ENCODE measurements at places on chromosomes 16 and 17.

GRCh38 chr17:34579979-34580684 lies 750 bp downstream of the TMEM132E start:
- no peak for DNase-seq

GRCh38 chr16:84606081-84606875 lies 11.6 kb downstream of the COTL1 start:
- DNase-seq, result no peak

GRCh38 chr17:2244545-2245525 lies 58.8 kb downstream of the SMG6 start:
- DNase-seq, result no peak

- no peak for DNase-seq
These were observed 46.4 kb downstream of the SLC47A1 start for GRCh38 chr17:19579867-19580565.

GRCh38 chr17:83186226-83186625 lies 106.8 kb downstream of the METRNL start:
- no peak for DNase-seq

DNA sequence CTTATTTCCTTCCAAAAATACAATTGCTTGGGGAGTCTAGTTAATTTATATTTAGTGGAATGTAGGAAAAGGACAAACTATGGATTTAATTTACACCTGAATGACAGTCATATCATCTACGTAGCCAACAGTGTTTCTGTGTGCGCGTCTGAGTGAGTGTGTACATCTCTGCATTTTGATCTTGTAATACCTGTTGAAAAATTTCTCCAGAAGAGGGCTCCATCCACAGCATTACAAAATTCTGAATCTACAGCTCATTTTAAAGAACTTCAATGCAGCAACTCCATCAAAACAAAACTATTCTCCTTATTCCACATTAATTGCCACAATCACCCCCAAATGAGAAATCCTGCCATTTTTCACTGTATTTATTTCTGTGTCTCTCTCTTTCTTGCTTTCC lies 3.9 kb downstream of the CDH13 start:
- no peak for DNase-seq

DNA sequence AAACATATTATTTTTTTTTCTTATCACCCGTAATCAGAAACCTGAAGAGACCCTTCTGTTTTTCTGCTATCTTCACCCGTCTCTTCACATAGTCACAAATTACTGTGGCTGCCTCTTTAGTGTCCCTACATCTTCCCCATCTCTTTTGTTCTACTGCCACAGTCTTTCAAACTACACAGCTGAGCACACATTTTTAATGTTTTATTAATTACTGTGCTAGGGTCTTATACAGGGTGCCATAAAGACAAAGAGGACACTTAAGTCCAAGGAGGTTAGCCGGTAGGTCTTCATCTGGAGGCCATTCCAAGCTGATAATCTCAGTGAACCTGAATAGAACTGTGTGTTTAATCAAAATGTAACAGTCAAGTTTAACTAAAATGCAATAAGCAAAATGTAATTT lies 20.7 kb downstream of the CNTNAP4 start:
- DNase-seq, result no peak

DNA sequence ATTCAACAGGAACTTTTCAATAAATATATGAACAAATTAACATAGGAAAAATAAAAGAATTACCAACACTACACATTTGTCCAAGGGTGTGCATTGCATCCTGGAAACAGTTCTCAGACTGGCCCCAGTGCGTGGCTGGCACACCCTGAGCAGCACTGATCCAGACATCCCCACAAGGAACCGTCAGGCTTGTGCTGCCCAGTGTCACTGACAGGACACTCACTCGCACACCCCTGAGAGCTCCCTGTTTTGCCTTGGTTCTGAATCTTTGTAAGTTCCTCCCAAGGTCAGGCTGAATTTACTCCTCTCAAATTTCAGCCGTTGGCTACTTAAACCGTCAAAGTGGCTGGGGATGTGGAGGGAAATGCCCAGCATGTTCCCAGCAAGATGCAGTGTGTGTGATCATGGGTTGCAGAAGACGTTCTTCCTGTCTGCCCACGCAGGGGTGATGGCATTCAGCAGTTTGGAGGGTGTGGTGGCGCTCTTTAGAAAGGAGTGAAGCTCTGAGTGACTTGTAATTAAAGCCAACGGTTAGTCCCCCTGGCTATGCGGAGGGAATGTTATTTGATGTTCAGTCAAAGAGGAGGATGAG lies 1.7 kb downstream of the MT2A start:
- no peak for DNase-seq

GRCh38 chr16:68833251-68833650 lies 10.1 kb upstream of the TANGO6 start:
- DNase-seq, result no peak

- DNase-seq, result no peak
These were observed 45.8 kb upstream of the ZNF423 start for GRCh38 chr16:49901711-49902110.

DNA sequence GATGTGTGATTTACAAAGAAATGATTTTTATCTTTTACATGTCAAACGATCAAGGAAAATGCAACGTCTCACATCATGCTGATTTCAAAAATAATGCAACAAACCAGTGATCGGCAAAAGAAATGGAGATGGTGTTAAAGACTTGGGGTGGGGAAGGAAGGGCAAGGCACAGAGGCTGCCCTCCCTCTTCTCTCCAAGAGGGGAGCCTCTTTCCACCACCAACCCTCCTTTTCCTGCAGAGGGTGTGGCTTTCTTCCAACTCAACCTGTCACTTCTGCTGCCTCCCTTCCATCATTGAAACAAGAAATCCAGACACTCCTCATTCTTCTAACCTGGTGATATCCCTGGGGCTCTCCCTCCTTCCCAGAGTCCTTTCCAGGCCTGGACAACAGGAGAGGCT lies 320.8 kb downstream of the SLC39A11 start:
- DNase-seq, result no peak

- DNase-seq, result no peak
These were observed 604.7 kb upstream of the SALL1 start for GRCh38 chr16:51755577-51756355.

GRCh38 chr17:2894782-2895181 lies 98.5 kb downstream of the RAP1GAP2 start:
- no peak for DNase-seq

DNA sequence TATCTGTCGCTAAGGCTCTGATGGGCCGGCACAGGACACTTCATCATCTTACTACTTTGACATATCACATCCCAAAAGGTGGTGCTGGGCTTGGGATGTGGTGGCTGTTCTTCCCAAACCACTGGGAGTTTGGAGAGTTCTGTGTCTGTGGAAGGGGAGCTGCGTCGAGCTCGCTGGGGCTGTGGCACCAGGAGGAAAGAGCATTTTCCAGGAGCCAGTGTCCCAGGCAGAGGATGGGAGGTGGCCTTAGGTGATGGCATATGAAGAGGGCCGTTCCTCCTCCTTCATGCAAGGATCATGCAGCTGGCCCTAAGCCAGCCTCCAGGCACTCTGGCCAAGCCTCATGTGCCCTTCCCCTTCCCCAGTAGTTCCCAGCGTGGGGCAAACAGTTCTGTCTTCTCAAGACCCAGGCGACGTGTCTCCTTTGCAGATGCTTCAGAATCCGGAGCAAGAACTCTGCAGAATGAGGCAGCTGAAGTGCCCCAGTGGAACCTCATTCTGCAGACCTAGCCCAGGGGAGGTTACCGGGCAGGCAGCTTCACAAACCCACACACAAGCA lies 89.4 kb upstream of the TNRC6C start:
- no peak for DNase-seq

- DNase-seq, result no peak
These were observed 317.7 kb upstream of the TBX2 start for GRCh38 chr17:61081959-61082358.

DNA sequence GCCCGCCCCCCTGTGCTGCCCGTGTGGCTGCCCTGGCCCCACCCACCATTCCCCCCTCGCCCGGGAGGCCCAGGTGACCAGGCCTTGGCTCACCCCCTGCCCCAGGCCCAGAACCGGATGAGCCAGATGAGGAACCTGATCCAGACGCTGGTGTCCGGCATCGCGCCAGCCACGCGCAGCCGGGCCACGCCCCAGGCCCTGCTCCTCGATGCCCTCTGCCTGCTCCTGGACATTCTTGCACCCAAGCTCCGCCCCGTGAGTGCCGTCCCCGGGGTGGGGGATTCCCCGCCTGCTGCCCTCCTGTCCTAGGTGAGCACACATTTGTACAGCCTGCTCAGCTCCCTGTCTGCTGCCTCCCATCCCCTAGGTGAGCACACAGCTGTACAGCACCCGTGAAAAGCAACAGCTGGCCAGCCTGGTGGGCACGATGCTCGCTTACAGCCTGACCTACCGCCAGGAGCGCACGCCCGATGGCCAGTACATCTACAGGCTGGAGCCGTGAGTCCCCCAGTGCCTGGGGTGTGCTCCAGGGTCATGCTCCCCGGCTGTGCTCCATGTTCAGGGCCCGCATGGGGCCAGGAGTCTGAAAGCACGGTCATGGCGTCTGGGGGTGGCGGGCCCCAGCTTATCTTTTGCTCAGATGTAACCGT lies 4.8 kb downstream of the GNG13 start:
- DNase-seq, result no peak

DNA sequence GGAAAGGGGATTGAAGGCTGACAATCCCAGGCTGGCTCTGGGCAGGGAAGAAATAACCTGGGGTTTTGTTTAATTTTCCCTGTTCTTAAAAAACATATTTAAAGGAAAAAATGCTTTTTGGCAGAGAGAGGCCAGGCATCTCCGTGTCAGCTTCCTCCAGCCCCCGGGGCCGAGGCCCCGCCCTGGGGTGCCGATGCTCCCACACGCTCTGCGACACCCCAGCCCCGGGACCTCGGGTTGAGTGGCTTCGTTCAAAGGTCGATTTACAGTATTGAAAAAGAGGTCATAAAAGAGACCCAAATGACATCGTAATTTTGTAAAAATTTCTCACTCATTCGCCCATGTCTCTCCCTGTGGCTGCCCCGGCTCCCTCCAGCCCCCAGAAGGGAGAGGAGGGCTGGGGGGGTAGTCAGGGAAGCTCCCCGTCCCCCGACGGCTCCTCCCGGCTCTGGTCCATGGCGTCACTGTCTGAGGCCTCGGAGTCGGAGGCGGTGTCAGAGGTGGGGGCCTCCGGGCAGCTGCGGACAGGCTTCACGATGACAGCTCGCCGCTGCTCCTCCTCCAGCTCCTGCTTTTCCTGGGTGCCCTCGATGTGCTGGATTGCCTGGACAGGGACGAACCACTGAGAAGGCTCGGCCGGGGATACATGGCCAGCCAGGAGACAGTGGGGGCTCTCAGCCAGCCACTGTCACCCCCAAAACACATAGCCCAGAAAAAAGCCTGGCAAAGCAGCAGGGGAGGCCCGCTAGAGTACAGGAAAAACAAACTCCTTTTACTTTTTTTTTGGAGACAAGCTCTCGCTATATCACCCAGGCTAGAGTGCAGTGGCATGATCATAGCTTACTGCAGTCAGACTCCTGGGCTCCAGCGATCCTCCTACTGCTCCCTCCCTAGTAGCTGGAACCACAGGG lies 14.9 kb downstream of the TFAP4 start:
- DNase-seq, result no peak

- no peak for DNase-seq
These were observed 631 bp downstream of the NXPH3 start for GRCh38 chr17:49576088-49576916.

GRCh38 chr17:73562896-73563295 lies 81.3 kb downstream of the SDK2 start:
- DNase-seq, result no peak

- no peak for DNase-seq
These were observed 1.2 kb downstream of the HSDL1 start for GRCh38 chr16:84143784-84144199.

GRCh38 chr17:298791-299450 lies 53.7 kb downstream of the RPH3AL start:
- DNase-seq, result no peak

GRCh38 chr16:88476203-88476602 lies 23.1 kb downstream of the ZFPM1 start:
- DNase-seq, result no peak

GRCh38 chr16:30493941-30494488 lies 21.5 kb downstream of the ITGAL start:
- no peak for DNase-seq

- no peak for DNase-seq
These were observed 155.3 kb downstream of the RGS9 start for GRCh38 chr17:65292430-65292829.

DNA sequence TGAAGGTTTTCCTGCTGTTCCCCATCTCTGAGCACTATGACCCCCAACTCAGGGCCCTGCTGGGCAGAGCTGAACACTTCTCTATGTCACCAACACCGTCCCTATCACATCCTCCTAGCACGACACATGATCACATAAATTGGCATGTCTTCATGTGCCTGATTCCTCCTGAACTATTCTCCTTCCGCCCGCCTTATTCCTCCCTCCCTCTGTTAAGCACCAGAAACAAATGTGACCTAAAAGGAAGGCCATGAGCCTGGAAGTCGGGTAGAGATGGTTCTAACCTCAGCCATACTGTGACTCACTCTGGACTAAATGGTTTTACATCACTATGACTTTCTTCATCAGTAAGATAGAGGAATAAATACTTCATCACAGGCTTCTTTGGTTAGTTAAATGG lies 80.8 kb upstream of the DYNLRB2 start:
- DNase-seq, result no peak

- DNase-seq, result no peak
These were observed 193.0 kb downstream of the IRF8 start for GRCh38 chr16:86091976-86092375.

DNA sequence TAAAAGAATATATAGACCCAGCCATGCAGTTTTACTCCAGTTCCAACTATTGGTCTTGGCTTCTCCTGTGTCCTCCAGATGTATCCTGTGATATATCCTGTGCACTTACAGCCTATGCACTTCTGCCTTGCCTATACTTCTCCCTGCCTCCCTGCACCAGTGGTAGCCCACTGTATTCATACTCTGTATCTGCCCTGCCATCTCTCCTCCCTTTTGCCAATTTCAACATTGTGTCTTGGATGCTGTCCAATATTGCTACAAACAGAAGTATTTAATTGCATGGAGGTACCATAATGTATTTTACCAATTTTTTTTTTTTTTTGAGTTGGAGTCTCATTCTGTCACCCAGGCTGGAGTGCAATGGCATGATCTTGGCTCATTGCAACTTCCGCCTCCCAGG lies 242.7 kb downstream of the HAPSTR1 start:
- no peak for DNase-seq

DNA sequence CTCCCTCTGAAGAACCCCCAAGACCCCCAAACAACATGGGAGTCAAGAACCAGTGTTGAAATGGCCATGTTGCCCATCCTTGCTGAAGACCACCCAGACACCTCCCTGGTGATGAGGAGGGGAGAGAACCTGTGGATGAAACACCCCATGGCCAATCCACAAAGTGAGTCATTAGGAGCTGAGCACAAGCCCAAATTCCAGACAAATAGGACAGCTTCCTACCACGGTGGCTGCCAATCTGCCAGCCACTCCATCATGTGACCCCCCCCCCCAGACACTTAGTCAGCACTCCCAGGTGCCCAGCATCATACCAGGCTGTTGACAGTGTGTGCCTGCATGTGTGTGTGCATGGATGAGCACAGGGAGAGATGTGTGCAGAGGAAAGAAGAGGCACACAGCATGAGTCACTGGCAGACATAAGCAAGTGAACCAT lies 26.4 kb upstream of the RPL38 start:
- no peak for DNase-seq

Measured in NCI-H1417 treated with DMSO at 0.1 percent for 48 hours (cell line).